Stomach (tissue), 19 donors: ENCODE measurements at places on chromosomes 2 and 18. TPM values are rescaled to one million over a fixed set of nuclear protein-coding genes. Genes with fewer than 3 reads are reported as not detected.

The METAP1D gene
- 4.1 TPM for total RNA-seq

The MEP1B gene
- not detected for total RNA-seq

The AMER3 gene
- not detected for total RNA-seq

The CRYGD gene
- not detected for total RNA-seq

The LRRTM1 gene
- 0.37 TPM for total RNA-seq

The POTEJ gene
- total RNA-seq = 0.87 TPM

The FMNL2 gene
- total RNA-seq = 100.0 TPM
